ENCODE measurements at places on chromosomes 4 and X. TPM values are rescaled to one million over a fixed set of nuclear protein-coding genes. Genes with fewer than 3 reads are reported as not detected.
A peak's percentile ranks its signal among the peaks of the same experiment; 100 is the strongest.

NR0B1 gene
- not detected for total RNA-seq

AP1AR gene
- total RNA-seq, result 27.0 TPM

TBC1D25 gene
- total RNA-seq, result 14.0 TPM

PARM1 gene
- total RNA-seq, result not detected

FAM9C gene
- not detected for total RNA-seq

CXorf38 gene
- total RNA-seq, result 16.8 TPM

SERTM2 gene
- total RNA-seq, result not detected

MTMR8 gene
- total RNA-seq, result 4.2 TPM

ARMCX6 gene
- total RNA-seq, result 75.5 TPM

TEX13C gene
- total RNA-seq, result not detected

DNA sequence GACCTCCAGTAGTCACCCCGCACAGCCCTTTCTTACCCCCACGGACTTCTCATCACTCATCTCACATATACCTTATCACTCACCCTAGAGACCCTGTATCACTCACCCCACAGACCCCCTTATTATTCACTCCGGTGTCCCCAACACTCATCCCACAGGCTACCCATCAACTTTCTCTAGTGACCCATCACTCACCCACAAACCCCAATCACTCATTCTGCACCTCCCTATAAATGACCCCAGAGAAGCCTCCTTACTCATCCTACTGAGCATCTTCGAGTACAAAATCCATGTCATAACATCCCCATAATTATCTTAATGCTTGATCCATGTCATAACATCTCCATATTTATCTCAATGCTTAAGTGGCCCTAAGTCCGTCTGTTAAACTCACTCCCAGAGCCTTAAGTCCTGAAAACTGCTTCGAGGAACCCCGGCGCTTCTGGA, 934 bp downstream of the ZNF41 start:
- H3K27ac ChIP-seq, result peak overlapping the region; percentile 90
- peak overlapping the region; percentile 97 for H3K4me3 ChIP-seq
- H3K36me3 ChIP-seq, result peaks cover 12% of the 10 kb centered on the region
- DNase-seq, result peak; percentile 59

- peaks cover 55% of the 10 kb centered on the region for H3K4me1 ChIP-seq
- peak overlapping the region; percentile 65 for H3K4me3 ChIP-seq
- DNase-seq, result peak; percentile 85
Observed at GRCh38 chr4:38509551-38509950, 154.4 kb upstream of the KLF3 start.

- no peaks in the 10 kb centered on the region for H3K36me3 ChIP-seq
- no peak for DNase-seq
- no peak overlapping the region for H3K27ac ChIP-seq
- H3K4me1 ChIP-seq, result no peaks in the 10 kb centered on the region
- no peak overlapping the region for H3K4me3 ChIP-seq
Observed at GRCh38 chrX:50980251-50980650, 69.7 kb downstream of the BMP15 start.

DNA sequence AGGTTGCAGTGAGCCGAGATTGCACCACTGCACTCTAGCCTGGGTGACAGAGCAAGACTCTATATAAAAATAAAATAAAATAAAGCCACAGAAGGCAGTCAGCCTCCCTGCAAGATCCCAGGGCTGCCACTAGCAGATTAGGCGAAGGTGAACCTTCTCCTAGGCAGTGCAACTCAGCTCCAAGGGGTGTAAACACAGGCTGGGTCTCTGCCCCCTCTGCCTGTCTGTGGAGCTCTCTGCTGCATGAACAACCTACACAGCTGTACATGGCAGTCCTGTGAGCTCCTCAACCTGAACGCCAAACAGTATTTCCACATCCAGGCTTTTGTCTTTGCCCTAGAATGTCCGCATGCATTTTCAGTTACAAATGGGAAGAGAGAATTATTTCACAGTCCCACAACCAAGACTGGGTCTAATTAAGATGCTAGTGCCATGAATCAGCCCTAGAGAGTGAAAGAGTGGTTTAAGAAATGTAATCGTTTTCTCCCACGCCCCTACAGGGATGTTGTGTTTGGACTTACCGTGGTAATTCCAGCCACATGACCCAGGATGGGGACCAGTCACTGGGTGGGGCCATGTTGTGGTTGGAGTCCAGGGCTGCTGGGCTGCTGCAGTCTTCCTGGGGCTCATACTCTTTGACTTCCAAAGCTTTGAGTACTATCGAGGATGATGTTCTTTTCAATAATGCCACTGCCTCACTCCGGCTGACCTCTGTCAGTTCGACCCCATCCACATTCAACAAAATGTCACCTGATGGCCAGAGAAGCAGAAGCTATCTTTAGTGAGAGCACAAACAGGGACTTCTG, 99.0 kb downstream of the FIP1L1 start:
- H3K27ac ChIP-seq, result no peak overlapping the region
- H3K27me3 ChIP-seq, result no peaks in the 10 kb centered on the region
- DNase-seq, result no peak
- H3K36me3 ChIP-seq, result no peaks in the 10 kb centered on the region
- H3K4me1 ChIP-seq, result no peaks in the 10 kb centered on the region

DNA sequence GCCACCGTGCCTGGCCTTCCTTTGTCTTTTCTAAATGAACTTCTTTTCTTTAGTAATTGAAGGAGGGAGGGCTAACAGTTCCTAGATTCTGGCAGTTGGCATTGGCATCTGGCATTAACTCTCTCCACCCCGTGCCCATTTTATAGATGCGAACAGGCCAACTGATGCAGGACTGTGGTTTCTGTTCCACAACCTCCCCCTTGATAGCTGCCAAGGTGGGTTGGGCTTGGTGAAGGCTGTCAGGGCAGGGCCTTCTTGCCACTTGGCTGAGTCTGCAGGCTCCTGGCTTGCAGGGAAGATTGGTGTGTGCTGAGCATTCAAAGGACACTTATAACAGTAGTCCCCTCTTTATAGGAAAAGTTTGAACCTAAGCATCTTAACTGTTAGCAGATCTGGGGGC, 4.3 kb downstream of the SOWAHD start:
- no peaks in the 10 kb centered on the region for H3K27me3 ChIP-seq
- peaks cover 15% of the 10 kb centered on the region for H3K4me1 ChIP-seq

- no peak overlapping the region for H3K4me3 ChIP-seq
- H3K27me3 ChIP-seq, result no peaks in the 10 kb centered on the region
- H3K36me3 ChIP-seq, result no peaks in the 10 kb centered on the region
Observed at GRCh38 chr4:186688150-186688943, 35.3 kb downstream of the FAT1 start.

- no peaks in the 10 kb centered on the region for H3K36me3 ChIP-seq
- DNase-seq, result no peak
- no peaks in the 10 kb centered on the region for H3K27me3 ChIP-seq
- H3K4me1 ChIP-seq, result peaks cover 2% of the 10 kb centered on the region
- H3K27ac ChIP-seq, result no peak overlapping the region
Observed at GRCh38 chrX:130715299-130715698, 187.7 kb downstream of the ENOX2 start.

DNA sequence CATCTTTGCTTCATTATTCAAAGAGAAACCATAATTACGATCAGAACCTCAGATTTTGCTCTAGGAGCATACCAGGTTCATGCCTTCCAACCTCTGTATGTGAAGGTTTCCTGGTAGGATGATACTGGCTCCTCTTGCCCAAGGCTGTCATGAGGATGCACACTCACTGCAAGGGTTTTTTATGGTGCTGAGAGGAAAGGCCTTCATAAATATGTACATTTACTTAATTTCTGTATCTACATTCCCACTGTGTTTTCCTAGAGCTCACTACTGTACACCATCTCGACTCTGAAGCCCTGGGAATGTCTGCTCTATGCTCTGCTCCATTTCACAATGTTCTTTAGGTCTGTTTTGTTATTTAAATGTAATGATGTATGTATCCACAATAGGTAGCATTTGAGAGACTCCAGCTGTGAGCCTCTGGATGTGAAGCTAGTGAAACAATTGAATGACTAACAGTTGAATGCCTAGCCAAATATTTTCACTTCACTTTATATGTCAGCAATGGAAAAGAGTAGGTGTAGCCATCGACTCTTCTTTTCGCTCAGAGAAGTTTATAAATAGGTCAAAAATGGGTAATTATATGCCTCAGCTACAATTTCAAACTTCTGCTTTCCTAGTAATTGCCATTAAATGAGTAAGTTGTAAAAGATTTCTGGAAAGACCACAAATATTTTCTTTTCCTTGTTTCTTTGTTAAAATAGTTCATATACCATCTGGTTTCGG, 228.0 kb downstream of the PALLD start:
- peaks cover 4% of the 10 kb centered on the region for H3K36me3 ChIP-seq
- peak overlapping the region; percentile 15 for H3K4me3 ChIP-seq
- peak overlapping the region; percentile 66 for H3K27ac ChIP-seq
- peaks cover 2% of the 10 kb centered on the region for H3K27me3 ChIP-seq
- no peak for DNase-seq
- H3K4me1 ChIP-seq, result peaks cover 24% of the 10 kb centered on the region

DNA sequence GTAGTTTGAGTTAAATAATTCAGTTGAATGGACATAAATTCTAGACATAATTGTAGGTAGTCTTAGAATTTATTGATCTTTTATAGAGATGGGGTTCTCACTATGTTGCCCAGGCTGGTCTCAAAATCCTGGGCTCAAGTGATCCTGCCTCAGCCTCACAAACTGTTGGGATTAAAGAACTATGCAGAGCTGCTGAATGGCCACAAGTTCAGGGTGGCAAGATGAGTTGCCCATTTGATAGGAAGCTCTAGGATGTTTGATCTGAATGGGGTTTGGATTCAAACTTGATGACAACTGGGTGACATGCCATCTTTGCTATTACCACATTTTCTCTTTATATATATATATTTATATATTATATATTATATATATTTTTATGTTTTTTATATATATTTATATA, 3.6 kb downstream of the RPL36A start:
- H3K36me3 ChIP-seq, result peaks cover 48% of the 10 kb centered on the region
- peaks cover 6% of the 10 kb centered on the region for H3K4me1 ChIP-seq
- peak overlapping the region; percentile 97 for H3K4me3 ChIP-seq
- H3K27me3 ChIP-seq, result no peaks in the 10 kb centered on the region
- no peak overlapping the region for H3K27ac ChIP-seq

DNA sequence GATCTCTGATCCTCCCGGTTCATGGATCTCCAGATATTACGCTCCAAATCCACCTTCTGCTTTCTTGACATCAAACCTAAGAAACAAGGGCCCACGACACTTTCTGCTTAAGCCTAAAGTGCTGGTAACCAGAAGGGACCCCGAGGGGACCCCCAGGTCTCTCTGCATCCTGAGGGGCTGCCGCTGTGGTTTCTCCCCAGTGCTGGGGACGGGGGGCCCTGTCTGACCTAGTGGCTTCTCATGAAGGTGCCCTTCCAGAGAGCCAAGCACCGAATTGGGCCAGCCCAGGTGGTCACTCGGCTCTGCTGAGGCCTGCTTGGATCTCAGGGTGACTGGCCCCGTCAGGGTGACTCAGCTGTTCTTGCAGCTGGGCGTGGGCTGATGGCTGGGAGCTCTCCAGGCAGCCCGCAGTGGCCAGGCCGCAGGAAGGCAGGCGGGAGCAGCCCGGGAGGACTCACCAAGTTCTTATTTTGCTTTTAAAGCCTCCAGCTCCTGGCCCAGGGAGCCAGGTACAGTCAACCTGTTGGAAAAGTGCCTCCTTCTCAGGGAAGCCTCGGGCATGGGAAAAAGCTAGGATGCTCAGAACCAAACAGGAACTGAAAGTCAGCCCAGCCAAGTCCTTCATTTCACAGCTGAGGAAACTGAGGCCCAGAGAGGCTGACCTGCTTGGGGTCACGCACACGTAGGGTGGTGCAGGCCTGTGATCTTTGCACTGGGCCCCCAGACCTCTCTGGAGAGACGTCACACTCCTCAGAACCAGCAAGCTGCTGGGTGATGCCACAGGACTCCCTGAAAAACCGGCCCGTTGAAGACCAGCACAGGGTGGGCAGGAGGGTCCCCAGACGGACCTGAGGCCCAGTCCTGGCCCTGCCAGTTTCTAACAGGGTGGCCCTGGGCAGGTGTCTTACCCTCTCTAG, 16.7 kb downstream of the BLOC1S4 start:
- no peak for DNase-seq
- no peak overlapping the region for H3K4me3 ChIP-seq
- no peaks in the 10 kb centered on the region for H3K36me3 ChIP-seq
- no peak overlapping the region for H3K27ac ChIP-seq

DNA sequence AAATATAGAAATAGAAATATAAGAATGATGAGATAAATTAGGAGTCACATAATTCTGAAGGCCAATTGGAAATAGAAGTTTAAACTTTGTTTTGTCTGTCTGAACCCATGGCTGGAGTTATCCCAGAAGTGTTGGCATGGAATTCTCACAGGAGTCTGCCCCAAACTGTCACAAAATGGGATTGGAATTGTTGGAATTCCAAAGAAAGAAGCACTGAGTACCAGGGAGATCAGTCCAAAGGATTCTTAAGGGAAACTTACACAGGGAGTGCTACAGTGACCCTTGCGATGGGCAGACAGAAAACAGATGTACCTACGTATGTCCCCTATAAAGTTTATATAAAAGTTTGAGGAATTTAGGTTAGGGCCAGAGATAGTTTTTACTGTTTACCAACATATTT, 1607.7 kb downstream of the ARAP2 start:
- DNase-seq, result no peak
- no peaks in the 10 kb centered on the region for H3K36me3 ChIP-seq
- no peaks in the 10 kb centered on the region for H3K27me3 ChIP-seq
- no peak overlapping the region for H3K27ac ChIP-seq

DNA sequence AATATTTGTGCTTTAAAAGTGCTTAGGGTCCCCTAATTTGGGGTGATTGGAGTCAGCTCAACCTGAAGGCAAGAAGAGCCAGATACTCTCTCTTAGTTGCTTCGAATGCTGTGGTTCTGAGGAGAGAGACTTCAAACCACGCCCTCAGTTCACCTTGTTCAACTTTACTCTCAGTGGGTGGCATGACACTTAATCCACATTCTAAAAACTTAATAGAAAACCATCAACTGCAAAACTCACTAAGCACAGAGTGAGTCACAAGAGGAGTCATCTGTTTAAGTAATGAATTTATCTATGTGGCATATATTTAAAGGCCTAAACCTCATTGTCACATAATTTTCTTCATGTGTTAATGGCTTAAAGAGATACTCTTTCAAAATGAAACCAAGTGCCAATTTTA, 99.5 kb upstream of the SLC4A4 start:
- no peaks in the 10 kb centered on the region for H3K4me1 ChIP-seq
- no peaks in the 10 kb centered on the region for H3K36me3 ChIP-seq
- no peak for DNase-seq
- H3K27ac ChIP-seq, result no peak overlapping the region
- no peak overlapping the region for H3K4me3 ChIP-seq

All from activated CD4-positive, alpha-beta T cell treated with anti-CD3 and anti-CD28 coated beads, Interleukin-2, amount 10 ng/mL, durations not matched to agents 24 days and 14 days (primary cell).